ENCODE measurements at places on chromosomes 4 and X.

GRCh38 chr4:98577956-98578355, 80.5 kb downstream of the TSPAN5 start:
- no peak for DNase-seq

- DNase-seq = no peak
Observed at GRCh38 chrX:86133761-86134160, 14.5 kb upstream of the DACH2 start.

GRCh38 chr4:112778520-112778919, 141.6 kb downstream of the LARP7 start:
- DNase-seq = no peak

DNA sequence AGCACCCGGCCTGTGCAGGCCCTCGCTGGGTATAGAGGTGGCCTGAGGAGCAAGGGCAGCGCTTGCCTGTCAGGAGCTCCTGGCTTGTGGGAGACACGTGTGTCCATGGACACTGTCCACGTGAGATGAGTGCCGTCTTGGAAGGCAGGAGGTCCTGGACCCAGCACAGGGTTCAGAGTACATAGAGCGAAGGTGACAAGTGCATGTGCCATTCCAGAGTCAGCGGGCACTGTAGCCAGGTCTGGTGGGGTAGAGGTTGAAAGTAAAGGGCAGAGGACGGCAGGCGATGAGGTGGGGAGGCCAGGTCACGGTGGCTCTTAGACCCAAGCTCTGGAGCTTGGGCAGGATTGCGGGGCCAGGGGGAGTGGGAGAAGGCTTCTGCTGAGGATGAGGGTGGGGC, 28.4 kb upstream of the TADA2B start:
- no peak for DNase-seq

GRCh38 chrX:24005028-24005427, 22.0 kb downstream of the KLHL15 start:
- no peak for DNase-seq

GRCh38 chr4:172983014-172983413, 185.6 kb upstream of the GALNT7 start:
- DNase-seq = no peak

- DNase-seq = no peak
Observed at GRCh38 chr4:185801471-185801870, 10.5 kb downstream of the SORBS2 start.

DNA sequence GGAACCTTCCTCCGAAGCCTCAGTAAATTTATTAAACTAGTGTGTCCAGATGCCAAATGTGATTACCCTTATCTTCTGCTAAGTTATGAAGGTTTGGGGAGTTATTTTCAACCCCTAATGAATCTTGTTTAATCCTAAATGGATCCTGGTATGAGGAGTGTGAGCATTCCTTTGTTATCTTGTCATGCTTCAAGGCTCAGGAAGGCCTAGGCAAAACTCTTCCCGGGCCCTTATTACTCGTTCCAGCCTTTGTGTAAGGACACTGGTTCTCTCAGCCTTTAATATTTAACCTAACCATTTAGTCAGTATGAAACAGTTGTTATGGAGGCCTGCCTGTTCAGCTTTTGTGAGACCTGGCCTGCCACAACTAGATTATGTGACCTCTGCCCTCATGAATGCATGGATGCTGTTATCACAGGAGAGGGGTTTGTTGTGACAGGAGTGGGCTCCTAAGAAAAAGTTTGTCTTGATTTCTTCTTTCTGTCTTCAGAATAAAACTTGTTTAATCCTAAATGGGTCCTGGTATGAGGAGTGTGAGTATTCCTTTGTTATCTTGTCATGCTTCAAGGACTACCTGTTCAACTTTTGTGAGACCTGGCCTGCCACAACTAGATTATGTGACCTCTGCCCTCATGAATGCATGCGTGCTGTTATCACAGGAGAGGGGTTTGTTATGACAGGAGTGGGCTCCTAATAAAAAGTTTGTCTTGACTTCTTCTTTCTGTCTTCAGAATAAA, 181.7 kb downstream of the SLC39A8 start:
- no peak for DNase-seq

DNA sequence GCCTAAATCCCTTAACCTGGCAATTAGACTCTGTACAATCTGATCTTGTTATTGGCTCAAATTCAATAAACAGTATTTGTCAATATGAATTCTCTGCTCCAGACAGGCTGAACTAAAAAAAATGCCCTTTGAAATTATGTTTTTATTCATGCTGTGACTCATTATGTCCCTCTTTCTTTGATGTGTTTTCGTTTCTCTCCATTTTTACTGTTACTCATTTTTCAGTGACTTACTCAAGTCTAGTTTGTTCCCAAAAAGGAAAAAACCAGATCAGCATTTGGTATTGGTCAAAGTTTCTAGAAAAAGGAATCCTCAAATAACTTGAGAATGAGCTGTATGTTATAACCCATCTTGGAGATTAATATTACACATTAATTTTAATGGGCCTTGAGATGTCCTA, 40.4 kb downstream of the UNC5C start:
- peak; percentile 11 for DNase-seq

DNA sequence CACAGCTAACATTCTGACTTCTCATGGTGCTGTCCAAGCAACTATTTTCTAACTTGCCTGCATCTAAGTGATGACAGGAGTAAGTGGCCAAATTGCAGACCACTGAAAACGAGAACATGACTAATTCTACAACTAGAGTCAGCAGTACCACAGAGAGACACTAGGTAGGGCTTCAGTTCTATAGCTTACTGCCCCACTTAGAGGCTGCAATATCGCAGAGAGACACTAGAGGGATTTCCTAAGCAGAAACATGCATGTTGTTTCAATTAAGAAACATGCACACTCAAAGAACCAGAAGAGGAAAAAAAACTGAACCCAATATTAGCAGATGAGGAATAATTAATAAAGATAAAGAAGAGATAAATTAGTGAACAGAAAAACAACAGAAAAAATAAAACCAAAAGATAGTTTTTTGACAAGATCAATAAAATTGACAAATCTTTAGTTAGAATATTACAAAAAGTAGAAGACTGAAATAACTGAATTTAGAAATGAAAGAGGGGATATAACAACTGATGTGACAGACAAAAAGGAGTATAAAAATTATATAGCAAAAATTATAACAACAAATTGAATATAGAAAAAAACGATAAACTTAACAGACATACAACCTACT, 100.8 kb downstream of the SPIN4 start:
- peak; percentile 45 for DNase-seq

DNA sequence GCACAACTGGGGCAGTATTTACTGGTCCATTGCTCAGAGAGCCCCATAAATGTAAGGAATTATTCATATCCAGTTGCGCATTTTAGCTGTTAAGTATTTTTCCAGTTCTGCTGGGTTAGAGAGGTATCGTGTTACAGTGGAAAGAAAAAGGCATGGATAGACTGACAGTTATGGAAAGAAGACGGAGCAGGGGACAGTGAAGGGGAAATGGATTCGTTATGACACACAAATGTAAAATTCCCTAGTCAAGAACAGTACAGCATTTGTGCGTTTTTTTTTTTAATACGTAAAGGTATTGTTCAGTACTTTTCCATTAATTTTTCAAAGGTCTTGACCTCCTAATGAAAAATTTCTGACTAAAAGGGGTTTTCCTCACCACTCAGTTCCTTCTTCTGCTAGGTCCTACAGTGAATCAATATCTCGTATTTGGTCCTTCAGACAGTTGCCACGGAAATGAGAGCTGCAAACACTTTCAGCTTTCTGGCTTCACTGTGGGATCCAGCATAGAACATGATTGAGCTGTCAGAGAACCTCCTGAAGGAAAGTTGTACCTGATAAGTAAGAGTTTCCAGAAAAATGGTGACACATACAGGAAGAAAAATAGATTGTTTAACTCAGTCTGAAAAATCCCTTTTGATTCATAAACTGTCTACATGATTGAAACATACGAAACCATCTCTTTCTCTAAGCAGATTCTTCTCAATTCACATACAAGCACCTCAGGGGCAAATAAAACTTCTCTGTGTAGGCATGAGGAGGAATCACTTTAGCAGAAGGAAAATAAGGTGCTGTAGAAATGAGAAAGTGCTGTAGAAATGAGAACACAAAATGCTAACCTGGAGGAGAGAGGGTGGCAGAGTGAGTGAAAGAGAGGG, 21.8 kb upstream of the BBS12 start:
- DNase-seq = no peak

- no peak for DNase-seq
Observed at GRCh38 chr4:143186212-143186611, 1.5 kb downstream of the USP38 start.

DNA sequence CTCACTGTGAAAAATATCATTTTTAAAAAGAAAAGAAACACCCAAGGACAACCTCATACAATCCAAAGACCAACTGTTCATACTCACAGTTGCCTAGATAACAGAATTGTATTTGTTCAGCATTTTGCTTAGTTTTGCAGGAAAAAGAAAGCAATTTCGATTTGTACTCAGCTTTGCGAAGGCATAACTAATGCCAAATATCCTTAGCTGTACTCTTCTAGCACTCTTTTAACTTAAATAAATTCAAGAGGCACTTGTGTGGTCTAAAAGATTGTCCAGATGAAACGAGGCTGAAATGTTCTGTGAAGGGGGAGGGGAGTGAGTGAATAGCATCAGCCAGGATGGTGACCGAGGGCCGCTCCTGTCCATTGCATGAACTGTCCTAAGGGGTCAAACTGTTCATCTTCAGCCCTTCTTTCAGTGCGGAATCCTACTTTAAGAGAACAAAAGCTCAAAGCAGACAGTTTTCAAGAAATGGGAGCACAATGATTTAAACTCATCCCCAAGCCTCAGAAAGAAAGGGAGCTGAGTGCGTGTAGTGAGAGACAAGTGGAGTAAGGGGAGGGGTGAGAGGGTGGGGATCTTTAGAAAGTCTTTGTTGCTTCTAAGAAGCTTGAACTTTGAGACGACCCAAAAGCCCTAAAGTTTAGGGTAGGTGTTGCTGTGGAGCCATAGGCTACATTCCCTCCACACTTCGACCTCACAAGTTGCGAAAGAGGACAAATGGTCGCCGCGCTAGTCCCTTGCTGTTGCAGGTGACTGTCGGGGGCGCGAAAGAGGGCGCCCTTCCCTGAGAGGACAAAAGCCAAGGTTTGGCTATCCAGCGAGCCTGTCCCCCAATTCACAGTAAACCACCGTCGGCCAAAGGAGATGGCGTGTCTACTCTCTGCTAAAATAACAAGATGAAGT, 4.0 kb upstream of the NEUROG2 start:
- no peak for DNase-seq

- no peak for DNase-seq
Observed at GRCh38 chrX:105533951-105534350, 288.4 kb upstream of the NRK start.

GRCh38 chr4:42747971-42748370, 91.1 kb upstream of the ATP8A1 start:
- DNase-seq = no peak

DNA sequence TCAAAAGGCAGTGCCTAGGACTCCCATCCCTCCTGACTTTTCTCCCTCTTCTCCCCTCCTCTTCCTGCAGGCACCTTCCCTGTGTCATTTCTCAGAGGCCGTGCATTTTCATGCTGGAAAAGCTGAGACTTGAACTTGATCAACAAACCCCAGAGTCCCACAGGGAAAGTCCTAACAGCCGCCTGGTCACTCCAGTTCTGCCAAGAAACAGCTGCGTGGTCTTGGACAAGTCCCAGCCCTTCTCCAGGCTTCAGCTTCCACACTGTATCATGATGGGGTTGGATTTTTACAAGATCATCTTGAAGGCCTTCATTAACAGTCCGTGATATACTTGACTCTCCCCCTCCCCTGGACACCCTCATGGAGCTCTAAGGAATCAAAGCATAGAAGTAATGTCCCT, 366.0 kb downstream of the BCOR start:
- DNase-seq = no peak

- DNase-seq = no peak
Observed at GRCh38 chr4:162838671-162839070, 328.0 kb downstream of the NAF1 start.

GRCh38 chr4:23957465-23957864, 67.6 kb upstream of the PPARGC1A start:
- DNase-seq = no peak

- DNase-seq = no peak
Observed at GRCh38 chrX:46575991-46576392, 2.4 kb downstream of the CHST7 start.

DNA sequence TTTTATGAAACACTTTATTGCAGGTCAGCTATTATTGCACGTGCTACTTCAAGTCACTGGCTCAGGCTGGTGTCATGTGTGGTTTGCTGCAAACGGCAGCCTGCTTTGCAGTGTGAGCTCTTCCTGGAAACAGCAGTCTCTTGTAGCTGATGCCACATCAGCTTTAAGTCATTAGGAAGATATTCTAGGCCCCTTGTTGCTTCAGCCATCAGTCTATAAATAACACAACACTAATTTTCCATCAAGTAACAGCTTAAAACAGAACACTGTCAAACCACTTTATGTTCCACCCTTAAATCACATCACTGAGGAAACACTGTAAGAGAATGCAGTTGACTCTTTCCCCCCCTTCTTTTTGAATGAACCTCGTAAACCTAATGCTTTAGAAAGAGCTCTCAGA, 93.8 kb downstream of the GATB start:
- DNase-seq = peak; percentile 57

- no peak for DNase-seq
Observed at GRCh38 chr4:152708796-152709195, 29.0 kb upstream of the TMEM154 start.

GRCh38 chr4:54281054-54281766, 52.1 kb downstream of the PDGFRA start:
- DNase-seq = peak; percentile 32

GRCh38 chr4:85854546-85854945, 379.6 kb downstream of the ARHGAP24 start:
- DNase-seq = no peak

DNA sequence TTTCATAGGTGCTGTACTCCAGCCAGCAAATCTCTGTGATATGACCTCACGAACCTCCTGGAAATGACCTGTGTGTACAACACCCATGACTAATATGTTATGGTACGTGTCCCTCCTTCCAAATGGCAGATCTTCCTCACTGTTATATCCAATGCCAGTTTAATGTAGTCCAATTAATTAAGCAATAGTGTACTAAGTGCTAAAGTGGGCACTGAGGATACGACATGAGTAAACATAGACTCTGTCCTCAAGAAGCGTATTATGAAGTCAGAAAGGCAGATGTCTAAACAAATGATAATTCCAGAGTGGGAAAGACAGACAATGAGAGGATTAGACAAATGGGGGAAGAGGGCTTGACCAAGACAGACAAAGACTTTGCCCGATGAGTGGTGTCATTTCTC, 33.9 kb downstream of the GPRIN3 start:
- no peak for DNase-seq

DNA sequence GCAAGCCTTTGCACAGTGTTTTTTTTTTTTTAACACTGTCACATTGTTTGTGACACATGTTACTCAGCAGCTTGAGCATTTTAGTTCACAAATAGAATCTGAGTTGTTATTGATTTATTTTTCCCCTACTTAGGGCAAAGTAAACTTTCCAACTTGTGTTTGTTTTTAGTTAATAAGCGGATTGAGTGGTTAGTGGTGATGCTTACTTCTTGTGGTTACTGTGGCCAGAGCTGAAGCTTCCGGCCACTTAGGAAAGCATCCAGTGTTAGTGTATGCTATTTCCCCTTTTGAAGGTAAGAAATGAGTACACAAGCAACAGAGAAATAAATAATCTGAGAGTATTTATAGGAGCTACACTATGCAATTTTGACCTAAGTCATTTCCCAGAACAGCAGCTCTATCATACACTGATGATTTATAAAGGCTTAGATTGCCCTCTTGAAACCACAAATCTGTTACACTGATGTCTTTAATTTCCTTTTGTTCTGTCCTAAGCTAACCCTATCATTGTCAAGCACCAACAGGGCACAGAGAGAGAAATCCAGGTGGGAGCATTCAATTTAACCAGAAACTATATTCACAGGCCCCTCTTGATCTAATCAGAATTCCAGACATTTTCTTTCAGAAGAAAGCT, 2464.6 kb downstream of the PCDH7 start:
- DNase-seq = no peak

- DNase-seq = no peak
Observed at GRCh38 chr4:48268956-48269860, at the start of gene TEC. Gene TEC (minus strand): TSS chr4:48269838. CDS start chr4:48228614, 41,224 bp downstream.

All from fibroblast of skin of left quadriceps (primary cell).